ENCODE measurements at places on chromosomes 12 and 14. TPM values are rescaled to one million over a fixed set of nuclear protein-coding genes. Genes with fewer than 3 reads are reported as not detected.

DNA sequence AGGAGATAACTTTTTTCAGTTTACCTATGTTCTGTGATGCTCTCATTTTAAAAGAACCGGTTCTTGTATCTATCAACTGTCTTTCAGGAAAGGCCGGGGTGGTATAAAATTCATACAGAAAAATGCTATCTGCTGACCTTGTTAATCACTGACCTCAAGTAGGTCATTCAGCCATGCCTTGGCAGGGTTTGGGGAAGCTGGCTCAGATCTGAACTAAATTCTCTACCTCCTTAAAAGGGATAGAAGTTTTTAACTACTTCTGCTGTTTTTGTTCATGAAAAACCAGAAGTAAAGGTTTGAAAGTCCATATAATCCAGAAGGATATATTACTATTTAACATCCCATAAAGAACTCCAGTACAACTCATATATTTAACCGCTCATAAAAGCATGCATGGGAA lies 10.1 kb downstream of the MYRFL start:
- no peak for DNase-seq

- no peak for DNase-seq
Observed at GRCh38 chr14:54785778-54786770, 116.6 kb downstream of the GCH1 start.

DNA sequence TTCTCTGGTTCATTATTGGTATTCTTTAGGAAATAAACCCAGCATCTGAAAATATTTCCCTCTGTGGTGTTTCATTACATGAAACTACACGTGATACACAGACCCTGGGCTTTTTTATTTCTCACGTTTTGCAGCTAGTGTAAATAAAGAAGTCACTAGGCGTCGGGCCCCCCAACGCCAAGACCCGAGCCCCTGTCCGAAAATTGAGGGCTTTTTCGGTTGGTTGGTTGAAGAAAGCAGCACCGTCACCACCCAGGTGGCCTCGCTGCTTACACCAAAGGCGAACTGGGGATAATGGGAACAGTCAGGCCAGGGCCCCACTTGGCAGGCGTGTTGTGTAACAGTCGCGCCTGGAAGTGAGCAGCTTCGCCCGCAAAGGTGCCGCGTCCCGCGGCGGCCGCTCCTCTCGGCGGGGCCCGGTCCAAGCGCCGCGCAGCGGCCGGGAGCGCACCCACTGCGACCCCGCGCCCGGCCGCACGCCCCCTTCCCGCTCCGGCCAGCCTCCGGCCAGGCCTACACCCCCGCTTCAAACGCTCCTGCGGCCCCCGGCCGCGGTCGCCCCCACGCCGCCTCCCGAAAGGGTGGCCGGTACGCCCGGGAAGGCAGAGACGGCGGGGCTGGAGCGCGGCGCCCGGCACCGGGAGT lies 1.2 kb downstream of the DUSP16 start:
- DNase-seq, result peak; percentile 41

DNA sequence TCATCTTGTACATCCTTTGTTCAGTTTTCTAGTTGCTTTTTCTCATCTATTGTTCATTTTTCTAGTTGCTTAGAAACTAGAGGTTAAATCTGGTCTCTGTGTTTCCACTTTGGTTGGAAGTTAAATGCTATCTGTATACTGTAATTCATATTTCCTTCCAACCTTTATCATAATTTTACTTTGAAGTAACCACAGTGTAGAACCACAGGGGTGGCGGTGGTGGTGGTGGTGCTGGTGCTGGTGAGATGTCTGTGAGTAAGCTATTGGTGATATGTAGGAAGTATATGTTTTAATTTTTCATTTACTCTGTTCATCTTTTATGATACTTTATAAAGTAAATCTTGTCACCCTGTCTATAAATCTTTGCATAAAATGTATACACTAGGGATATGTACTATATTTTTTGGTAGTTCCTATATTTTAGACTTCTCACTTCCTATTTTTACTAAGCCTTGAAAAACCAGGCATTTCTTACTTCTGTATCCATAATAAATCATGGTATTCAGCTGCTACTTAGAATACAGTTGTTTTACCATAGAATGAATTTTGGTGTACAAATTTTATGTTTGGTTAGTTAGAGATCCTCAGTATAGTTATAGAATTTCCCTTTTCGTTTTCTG lies 31.9 kb downstream of the CCDC91 start:
- DNase-seq, result no peak

DNA sequence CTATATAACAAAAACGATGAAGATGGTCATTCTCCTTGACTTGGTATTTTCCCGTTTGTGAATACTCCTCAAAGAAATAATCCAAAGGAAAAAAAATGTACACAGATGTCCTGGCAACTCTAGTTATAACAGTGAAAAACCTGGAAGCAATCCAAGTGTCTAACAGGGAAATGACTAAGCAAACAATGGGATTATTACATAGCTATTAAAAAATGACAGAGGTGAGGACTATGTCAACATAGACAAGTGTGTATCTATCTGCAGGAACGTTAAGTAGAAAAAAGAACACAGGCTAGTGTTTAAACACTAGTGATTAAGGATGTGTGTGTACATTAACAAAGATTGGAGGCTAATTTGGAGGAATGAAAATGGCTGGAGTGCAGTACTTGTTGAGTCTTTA lies 5.9 kb upstream of the APOLD1 start:
- DNase-seq, result peak; percentile 87

DNA sequence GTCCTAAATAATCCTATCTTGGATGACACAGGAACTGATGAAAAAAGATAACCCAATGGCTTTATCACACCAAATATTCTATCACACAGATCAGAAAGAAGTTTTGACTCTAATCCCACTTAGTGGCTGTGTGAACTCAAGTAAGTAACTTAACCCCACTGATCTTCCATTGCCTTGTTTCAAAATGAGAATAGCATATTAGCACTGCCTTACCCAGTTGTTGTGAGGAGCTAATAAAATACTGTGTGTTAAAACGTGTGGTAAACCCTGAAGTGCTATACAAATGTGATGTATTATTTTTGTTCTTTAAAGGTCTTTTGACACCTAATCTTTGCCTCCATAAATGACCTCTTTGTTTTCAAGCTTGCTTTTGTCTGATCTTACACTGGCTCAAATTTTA lies 60.9 kb upstream of the ARID2 start:
- DNase-seq, result no peak

DNA sequence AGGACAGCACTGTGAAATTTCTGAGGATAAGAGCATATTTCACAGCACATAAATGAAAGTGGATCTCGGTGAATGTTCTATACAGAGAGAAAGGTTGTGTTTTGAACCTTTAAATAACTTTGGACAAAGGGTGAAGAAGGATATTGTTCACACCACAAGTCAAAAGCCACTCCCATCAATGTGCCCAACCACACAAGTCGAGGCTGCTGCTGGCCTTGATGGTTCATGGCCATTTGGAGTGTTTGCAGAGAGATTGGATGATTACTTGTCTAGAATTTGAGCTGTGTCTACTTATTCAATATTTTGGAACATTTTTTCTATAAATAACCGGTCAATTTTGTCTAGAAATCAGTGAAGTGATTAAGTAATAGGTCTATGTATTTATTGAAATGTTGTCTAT lies 121.2 kb downstream of the HMGA2 start:
- DNase-seq, result no peak

DNA sequence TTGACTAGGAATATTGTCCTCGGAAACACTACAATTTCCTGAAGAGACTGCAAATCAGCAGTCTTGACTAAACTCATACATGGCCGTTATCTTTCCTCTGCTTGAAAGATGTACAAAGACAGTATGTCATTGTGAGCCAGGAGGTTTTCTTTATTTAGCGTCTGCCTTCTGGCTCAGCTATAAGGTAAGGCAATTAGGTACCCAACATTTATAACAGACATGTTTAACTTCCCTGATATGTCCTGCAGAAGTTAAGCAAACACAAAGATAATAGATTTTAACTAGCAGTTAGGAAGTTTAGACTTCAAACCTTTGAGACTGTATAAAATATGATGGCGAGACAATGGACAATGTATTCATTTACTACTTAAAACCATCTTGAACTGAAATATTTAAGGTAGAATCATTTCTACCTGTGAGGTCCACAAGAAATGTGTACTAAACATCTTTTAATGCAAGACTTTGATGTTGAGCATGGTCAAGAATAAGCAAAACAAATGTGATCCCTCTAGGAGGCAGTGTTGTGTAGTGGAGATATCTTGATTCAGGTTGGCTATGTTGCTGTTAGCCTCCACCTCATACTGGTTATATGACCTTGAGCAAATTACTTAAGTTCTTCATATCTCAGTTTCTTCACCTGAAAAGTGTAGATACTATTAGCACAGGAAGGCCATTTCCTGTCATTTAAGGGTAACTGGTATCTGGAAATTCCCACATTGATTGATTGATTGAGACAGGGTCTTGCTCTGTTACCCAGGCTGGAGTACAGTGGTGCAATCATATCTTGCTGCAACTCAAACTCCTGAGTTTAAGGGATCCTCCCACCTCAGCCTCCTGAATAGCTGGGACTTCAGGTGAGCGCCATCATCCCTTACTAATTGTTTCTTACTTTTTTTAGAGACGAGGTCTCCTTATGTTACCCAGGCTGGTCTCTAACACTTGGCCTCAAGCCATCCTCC lies 96.3 kb upstream of the EEA1 start:
- DNase-seq, result peak; percentile 62

USP44 gene
- not detected for total RNA-seq

LRP1-AS gene
- not detected for total RNA-seq

REP15 gene
- total RNA-seq, result 2.3 TPM

METTL1 gene
- 36.1 TPM for total RNA-seq

RBMS2 gene
- total RNA-seq, result 101 TPM

KRT79 gene
- total RNA-seq, result 0.17 TPM

CPNE8 gene
- not detected for total RNA-seq
